Heart left ventricle (tissue), 16 donors: ENCODE measurements at places on chromosomes 13 and 19. TPM values are rescaled to one million over a fixed set of nuclear protein-coding genes. Genes with fewer than 3 reads are reported as not detected.

DNA sequence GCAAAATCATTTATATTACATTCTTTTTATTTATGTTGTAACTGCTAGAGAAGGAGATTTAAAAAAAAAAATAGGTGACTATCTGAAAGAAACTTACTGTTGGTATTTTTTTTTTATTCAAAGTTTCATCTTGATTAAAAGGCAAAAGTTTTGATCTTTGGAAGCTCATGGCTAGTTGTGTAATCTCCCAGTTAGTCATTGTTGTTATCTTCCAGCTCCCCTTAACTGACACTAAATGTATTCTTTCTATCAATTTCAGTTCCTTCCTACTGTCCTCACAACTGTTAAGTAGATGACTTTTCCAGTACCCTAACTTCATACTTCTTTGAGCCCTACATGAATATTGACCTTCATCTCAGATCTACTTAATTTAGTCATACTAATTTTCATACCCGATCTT, 71.1 kb downstream of the PIBF1 start:
- no peak for DNase-seq

- no peak for DNase-seq
Measured at GRCh38 chr19:22832031-22832762, at the start of gene ZNF723. TSS of gene ZNF723 (plus strand) at chr19:22832291. CDS start at chr19:22832380, 89 bp downstream.

DNA sequence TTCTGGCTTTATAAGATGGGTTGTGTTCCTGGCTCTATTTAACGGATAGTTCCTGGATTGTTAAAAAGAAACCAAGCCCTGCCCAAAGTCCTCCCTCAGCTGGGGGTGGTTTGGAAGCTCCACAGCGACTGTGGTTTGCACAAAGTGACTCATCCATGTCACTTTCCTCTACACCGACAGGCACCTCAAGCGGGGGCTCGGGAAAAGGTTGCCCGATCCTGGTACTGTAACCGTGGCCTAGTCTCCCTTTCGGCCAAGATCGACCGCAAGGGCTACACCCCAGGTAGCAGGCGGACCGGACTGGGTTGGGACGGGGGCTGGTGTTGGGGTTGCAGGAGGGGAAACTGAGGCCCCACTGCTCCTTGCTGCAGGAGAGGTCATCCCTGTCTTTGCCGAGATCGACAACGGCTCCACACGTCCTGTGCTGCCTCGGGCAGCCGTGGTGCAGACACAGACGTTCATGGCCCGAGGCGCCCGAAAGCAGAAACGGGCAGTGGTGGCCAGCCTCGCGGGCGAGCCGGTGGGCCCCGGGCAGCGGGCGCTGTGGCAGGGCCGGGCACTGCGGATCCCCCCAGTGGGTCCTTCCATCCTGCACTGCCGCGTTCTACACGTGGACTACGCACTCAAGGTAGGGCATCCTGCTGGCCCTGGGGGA, 1.6 kb downstream of the ARRDC2 start:
- no peak for DNase-seq

- peak; percentile 40 for DNase-seq
Measured at GRCh38 chr19:12202250-12202649, 39.4 kb downstream of the ZNF136 start.

DNA sequence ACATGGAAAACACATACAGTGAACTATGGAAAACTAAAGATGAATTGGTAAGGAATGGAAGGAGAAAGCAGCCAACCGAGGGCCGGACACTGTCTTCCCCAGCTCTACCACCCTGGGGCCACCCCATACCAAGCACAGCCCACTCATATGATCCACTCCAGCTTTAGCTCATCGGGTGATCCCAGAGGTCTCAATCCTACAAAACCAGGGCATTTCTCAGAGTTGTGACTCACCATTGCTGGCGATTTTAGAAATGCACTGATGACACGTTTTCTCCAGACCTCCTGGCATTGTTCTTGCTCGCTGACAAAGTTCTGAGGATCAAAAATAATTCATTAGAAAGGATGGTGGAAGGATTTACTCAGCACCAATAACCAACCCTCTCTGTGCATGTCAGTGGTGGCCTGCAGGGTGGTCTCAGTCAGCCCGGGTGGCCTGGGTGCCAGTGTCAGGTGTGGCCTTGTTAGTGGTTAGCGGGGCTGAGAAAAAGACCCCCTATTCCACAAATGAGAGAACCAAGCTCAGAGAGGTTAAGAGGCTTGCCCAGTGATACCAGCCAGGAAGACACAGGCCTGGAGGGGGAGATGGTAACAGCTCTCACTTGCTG, 6.6 kb downstream of the TMEM272 start:
- no peak for DNase-seq

DNA sequence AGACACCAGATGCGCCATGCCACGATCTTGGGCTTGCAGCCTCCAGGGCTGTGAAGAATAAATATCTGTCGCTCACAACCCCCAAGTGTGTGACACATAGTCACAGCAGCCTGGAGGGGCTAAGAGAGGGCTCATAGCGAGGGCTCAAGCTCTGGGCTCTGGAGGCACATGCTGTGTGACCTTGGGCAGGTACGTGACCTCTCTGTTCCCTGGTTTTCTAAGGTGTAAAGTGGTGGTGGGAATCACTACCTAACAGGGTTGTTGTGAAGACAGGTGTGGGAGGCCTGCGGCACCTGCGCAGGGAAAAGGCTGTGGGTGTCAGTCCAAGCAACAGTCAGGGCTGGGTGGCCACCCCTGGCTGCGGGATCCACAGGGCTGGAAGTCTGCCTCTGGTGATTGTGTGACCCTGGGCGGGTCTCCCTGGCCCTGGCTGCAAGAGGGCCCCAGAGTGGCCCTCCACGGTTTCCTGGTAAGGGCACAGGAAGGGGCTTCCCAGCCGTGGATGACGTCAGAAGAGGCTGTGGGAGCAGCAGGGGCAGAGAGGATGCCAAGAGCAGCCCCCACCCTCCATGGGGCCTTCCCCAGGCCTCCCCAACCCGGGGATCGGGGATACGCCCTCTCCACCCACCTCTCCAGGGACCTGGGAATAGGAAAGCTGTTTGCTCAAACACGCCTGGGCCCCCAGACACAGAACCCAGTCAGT, 218.8 kb upstream of the SGCG start:
- DNase-seq = no peak

DNA sequence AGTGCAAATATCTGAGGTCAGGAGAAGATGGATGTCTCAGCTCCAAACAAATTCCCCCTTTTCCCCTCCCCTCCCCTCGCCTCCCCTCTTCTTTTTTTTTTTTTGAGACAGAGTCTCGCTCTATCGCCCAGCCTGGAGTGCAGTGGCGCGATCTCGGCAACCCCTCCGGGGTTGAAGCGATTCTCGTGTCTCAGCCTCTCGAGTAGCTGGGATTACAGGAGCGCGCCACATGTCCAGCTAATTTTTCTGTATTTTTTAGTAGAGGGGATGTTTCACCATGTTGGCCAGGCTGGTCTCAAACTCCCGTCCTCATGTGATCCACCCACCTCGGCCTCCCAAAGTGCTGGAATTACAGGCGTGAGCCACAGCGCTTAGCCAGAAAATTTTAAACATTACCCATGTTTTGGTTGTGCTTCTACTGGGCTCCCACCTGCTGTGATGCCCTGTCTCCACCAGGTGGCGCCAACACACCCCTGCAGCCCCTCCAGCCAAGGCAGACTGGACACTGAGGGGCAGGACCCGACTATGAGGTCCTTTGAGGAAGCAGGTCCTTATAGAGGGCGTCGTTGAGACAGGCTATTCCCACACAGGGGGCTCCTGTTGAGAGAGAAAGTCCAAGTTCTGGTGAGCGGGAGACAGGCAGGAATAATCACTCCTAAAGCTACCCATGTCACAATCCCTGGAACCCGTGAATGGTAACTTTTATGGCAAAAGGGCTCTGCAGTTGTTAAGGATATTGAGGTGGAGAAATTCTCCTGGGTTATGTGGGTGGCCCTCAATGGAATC, 6.3 kb downstream of the ERICH4 start:
- DNase-seq = peak; percentile 78

DNA sequence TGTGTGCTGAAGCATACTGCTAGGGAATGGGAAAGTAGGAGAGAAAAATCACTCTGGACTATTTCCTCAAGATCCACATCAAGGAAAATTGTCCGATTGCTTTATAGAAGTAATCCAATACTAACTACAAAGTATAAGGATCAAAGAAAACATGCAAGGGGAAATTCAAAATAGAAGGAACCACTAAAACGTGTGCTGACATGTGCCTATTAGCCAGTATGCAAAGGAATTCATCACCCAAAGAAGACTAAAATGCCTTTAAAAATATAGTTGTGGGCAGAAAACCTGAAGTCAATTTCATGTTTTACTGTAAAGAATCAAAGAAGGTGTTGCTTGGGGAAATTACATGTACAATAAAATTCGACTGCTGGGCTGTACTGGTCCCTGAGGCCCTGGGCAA, 14.3 kb downstream of the DLEU7 start:
- DNase-seq = no peak

GRCh38 chr19:7366701-7367420, 18.1 kb downstream of the ARHGEF18 start:
- no peak for DNase-seq

- peak; percentile 88 for DNase-seq
Measured at GRCh38 chr19:7871437-7872305, 2.5 kb downstream of the PRR36 start.

DNA sequence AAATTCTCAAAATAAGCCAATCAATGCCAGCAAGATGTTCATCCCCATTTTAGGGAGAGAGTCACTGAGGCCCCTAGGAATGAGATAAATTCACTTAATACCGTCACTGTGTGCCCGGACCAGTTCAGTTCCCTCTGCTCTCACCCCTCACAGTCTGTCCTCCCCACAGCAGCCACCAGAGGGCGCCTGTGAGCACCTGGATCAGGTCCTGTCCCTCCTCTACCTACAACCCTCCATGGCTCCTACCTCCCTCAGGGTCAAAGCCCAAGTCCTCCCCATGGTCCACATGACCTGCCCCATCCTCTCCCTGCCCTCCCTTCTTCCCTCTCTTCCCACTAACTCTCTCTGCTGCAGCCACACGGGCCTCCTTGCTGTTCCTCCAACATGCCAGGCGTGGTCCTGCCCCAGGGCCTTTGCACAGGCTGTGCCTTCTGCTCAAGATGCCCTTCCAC, 42.0 kb upstream of the NFIC start:
- no peak for DNase-seq

The IGFL2 gene
- polyA plus RNA-seq = not detected

The LRRC63 gene
- not detected for polyA plus RNA-seq

The ATP4B gene
- polyA plus RNA-seq = not detected
